ENCODE measurements at places on chromosomes 7 and 10.

- DNase-seq = no peak
Observed at GRCh38 chr10:4651404-4652037, 174.5 kb upstream of the AKR1E2 start.

DNA sequence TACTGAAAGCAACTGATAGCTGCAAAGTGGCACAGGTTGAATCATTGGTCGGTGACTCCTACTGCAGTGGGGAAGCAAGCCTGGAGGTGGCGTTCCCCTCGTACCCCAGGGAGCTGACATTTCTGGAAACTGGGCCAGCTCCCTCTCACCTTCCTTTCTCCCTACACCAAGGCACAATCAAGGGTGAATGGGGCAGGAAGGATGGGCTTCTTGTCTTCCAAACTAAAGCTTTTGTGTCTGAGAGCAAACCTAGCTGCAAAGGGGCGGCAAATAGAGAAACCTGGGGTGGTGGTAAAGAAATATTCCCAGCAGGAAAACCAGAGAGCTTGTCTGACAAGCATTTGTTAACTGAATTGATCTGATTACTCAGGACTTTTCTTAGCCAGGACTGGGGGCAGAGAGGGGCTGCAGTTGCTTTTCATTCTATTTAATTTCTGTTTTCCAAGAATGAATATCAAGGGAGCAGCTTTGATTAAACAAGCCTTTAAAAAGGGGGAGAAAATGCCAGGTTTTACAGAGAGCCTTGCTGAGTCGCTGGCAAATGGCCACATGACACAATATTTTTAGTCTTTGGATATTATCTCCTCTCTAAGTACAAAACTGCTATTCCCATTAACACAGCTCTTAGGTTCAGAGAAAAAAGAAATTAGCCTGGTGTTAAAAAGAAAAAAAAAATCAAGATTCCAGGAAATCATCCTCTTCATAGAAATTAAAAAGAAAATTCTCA lies 27.8 kb downstream of the CDHR3 start:
- no peak for DNase-seq

DNA sequence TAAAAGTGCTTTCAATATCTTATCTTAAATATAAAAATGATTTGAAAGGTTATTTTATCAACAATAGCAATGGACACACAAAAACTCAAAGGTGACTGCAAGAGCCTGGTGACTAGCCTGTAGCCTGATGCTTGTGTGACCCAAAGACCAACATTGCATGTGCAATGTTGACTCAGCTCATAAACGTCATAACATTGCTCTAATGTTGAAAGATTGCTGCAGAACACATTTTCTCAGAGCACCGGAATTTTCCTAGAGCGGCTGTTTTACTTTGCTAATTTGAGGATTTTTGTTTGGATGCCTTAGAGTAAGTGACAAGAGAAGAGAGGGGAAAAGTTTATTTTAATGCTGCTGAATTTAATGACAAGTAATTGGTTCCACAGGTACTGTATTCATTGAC lies 107.1 kb downstream of the RAB18 start:
- DNase-seq = no peak

- no peak for DNase-seq
Observed at GRCh38 chr10:22366771-22367170, 21.5 kb downstream of the SPAG6 start.

GRCh38 chr10:79221110-79222051 lies 125.9 kb upstream of the PPIF start:
- DNase-seq = peak; percentile 63

GRCh38 chr10:118256209-118256608 lies 85.9 kb downstream of the FAM204A start:
- no peak for DNase-seq

- DNase-seq = no peak
Observed at GRCh38 chr7:87658553-87658952, 30.4 kb downstream of the RUNDC3B start.

DNA sequence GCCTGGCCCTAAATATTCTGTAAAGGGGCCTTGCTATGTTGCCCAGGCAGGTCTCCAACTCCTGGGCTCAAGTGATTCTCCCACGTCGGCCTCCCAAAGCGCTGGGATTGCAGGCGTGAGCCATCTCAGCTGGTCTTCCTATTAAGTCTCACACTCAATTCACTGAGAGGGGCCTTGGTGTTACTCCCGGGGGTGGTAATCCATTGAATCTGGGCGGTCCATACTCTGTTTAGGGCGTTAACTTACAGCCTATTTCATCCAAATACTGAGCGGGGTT lies 665 bp upstream of the SRRT start:
- no peak for DNase-seq

GRCh38 chr7:139482662-139483466 lies 609 bp downstream of the KLRG2 start:
- DNase-seq = no peak

- DNase-seq = no peak
Observed at GRCh38 chr10:80945264-80945880, 407.7 kb downstream of the SH2D4B start.

GRCh38 chr10:129193148-129193547 lies 273.9 kb upstream of the MGMT start:
- DNase-seq = no peak

DNA sequence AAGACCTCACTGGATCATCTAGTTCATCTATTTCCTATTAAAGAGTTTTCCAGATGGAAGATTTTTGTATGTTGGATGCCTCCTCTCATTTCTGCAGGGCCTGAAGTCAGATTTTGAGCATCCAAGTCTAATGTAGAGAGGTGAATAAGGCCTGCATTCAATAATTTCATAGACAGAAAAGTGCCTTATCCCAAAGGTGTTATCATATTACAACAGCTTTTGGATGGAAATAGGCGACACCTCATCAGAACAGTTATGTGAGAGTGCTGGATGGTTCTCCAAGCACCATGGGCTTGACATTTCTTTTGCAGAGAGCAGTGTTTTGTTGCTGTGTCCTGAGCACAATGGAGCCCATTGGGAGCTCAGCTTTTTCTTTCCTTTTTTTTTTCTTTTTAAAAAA lies 162.4 kb upstream of the MEOX2 start:
- DNase-seq = no peak

- no peak for DNase-seq
Observed at GRCh38 chr7:94060752-94061151, 56.6 kb upstream of the BET1 start.

DNA sequence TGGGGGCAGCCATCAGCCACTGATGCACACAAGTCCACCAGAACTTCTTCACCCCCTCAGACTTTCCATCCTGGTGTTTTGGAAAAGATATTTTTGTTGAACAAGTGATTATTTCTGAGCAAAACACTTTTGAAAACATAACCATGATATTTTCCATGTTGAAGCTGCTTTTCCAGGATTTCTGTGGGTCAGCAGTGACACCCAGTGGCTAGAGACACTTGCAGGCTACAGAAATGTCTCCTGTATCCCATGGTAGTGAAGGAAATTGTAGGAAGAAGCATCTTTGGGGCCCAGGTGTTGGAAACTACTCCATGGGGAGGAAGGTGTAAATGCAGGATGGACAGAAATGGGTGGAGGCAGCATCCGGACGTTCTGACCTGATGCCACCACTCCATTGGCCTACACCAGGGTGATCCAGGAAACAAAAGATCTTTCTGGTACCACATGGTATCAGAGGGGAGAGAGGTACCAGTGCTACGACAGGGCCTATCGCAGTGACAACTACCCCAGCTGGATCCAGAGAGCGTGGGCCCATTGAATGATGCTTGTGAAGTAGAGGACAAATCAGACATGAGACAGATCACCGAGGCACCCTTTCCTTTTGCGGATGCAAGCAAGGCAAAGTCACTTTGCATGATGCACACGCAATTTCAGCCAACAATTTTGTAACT lies 111.7 kb upstream of the COBL start:
- DNase-seq = no peak

DNA sequence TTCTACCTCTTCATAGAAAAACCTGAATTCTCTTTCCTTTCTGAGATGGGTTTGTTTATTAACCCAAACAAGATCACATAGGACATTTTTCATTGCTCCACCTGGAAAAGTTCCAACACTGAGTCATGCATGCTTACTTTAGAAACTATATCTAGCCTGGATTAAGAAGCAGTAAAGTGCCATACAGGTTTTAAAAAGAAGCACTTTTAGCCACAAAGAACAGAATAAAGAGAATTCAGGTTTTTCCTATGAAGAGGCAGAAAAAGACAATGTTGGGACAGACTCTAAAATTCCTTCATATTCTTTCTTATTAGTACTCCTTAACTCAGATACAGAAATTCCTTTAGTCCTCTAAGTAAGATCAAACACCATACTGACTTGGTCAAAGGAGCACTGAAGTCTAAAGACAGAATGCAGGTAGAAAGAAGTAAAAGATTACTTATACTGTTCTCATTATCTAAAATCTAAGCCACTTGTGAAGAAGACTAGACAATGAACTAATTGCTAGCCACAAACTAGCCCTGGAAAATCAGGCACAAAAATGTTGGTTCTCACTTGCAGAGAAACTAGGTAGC lies 241.3 kb downstream of the ANK3 start:
- no peak for DNase-seq

- DNase-seq = no peak
Observed at GRCh38 chr7:104133238-104133637, 74.6 kb downstream of the ORC5 start.

GRCh38 chr10:10520491-10521385 lies 496.9 kb upstream of the CELF2 start:
- DNase-seq = no peak

GRCh38 chr10:79435271-79436065 lies 10.0 kb downstream of the ZCCHC24 start:
- DNase-seq = no peak

GRCh38 chr7:75699993-75700392 lies 38.7 kb downstream of the HIP1 start:
- DNase-seq = no peak

GRCh38 chr7:54663603-54664234 lies 95.3 kb downstream of the SEC61G start:
- no peak for DNase-seq

DNA sequence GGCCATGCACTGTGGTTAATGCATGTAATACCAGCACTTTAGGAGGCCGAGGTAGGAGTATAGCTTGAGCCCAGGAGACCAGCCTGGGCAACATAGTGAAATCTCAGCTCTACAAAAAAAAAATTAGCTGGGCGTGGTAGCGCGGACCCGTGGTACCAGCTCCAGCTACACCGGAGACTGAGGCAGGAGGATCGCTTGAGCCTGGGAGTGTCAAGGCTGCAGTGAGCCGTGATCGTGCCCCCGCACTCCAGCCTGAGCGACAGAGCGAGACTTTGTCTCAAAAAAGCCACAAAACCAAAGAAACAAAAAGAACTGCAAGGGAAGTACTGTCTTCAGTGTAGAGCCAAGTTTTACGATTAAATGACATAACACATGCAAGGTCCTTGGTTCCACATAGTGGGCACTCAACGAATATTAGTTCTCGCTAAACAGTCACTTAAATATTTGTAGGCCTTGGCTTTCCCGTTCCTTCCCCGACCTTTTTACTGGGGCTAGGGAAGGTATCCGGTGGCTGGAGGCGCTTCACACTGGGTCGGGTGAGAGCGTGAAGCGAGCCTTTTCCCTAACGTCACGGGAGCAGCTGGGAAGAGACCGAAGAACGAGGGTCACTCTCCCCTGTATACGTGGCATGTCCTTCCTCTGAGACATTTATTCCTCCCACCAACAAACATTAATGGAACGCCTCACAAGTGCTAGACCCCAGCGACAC lies 993 bp upstream of the SND1 start:
- DNase-seq = no peak

GRCh38 chr7:78427209-78427608 lies 628.6 kb downstream of the PHTF2 start:
- DNase-seq = no peak

DNA sequence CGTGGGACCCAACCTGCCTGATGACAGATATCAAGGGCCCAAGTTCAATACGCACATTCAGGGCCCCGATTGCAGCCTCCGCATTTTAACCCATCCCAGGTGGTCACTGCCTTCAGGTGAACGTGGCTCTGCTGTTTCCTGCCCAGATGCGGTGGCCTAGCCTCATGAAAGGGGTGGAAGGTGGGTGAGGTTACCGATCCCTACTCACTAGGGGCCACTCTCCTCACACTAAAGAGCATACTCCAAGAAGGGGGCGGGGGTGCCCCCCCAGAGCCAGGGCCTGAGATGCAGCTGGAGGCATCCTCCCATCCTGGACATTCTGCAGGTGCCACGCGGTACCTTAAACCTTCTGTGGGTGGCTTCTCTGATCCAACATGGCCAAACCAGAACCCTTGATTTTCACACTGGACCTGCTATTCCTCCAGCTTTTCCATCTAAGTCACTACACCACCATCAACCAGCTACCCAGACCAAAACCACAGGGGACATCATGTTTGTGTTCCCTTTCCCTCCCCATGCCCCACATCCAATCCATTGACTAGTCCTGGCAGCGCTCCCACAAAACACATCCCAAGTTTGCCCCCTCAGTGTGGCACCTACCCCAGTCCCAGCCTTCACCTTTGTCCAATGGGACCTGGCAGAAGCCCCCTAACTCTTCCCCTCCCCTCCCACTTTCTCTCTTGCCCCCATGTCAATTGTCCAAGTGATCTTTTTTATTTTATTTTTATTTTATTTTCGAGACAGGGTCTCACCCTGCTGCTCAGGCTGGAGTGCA lies 30.0 kb downstream of the PRLHR start:
- no peak for DNase-seq

- DNase-seq = no peak
Observed at GRCh38 chr10:44172883-44173607, 211.9 kb downstream of the CXCL12 start.

DNA sequence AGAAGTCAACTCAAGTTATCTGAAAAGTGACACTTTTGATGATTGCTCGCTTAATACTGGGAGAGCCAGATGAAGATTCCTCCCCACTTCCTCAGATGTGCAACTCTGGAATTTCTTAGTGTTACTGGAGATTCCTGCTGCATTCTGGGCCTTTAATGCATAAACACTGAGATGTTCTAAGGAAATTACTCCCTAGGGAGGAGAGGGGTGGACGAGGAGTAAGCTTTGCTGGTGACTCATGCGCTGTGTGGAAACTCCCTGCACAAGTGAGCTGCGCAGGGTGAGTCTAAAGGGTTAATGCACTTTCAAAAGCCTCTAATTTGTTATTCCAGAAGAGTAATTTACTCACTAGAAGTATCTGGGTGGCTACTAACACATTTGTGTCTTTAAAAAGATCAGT lies 46.3 kb downstream of the EGFR start:
- no peak for DNase-seq

DNA sequence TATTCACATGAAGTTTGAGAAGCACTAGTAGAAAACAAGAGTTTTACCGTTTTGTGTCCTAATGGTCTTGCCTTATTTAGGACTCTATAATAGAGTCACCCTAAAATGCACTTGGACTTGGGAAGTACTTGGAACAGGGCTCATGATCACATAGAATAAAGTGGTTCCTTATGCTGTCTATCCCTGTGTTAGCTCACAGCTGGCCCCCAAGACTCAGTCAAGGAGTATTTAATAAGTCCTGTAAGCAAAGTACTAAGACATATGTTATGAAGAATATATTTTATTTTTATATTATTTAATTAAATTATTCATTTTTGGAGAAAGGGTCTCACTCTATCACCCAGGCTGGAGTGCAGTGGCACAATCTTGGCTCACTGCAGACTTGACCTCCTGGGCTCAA lies 54.5 kb downstream of the XRCC2 start:
- DNase-seq = no peak

DNA sequence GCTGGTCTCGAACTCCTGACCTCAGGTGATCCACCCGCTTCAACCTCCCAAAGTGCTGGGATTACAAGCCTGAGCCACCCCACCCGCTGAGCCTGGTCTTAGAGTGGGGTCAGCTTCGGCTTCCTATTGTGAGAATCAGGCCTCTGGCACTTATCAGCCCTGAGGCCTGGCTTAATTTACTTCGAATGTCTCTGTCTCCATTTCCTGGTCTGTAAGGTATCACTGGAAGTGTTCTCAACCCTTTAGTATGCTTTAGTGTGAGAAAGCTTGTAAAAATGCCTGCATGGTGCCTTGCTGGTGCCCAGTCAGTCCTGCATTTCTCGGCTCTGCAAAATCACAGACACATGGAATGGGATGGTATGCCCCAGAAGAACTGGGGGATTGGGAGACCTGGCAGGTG lies 671.4 kb upstream of the GALNT17 start:
- no peak for DNase-seq
